ENCODE measurements at places on chromosomes 13 and 19.
A peak's percentile ranks its signal among the peaks of the same experiment; 100 is the strongest.

GRCh38 chr13:32390048-32390447, 37.9 kb downstream of the N4BP2L1 start:
- DNase-seq, result no peak

DNA sequence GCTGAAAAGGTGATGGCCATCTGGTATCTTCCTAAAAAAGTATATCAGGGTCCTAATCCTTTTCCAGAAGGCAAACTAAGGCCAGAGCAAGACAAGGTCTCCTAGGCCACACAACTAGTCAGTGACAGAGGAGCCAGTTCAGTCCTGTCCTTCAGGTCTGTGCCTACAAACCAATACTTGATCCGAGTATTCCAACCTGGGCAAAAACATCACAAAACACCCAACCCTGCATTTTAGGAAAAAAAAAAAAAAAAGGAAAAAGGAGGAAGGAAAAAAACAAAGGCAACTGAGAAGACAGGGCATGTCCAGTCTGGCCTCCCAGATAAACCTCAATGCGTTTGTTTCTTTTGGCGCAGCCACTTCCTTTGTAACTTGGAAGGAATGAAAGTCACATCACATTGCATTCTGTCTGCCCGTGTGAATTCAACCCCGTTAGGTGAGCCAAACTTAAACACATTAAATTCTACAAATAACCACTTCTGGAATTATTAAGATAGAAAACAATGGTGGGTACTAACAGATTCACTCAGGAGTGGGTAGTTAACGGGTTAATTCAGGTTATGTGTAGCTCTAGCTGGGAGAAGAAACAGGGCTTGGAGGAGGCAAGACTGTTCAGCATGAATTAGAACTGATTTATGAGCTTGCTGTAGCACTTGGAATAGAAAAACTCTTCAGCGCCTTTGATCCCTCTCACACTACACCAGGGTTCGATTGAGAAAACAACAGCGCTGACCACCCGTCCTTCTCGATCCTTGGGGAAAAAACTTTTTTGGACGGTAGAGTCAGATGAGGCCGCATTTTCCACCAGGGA, 43.0 kb upstream of the HNRNPA1L2 start:
- no peak for DNase-seq

DNA sequence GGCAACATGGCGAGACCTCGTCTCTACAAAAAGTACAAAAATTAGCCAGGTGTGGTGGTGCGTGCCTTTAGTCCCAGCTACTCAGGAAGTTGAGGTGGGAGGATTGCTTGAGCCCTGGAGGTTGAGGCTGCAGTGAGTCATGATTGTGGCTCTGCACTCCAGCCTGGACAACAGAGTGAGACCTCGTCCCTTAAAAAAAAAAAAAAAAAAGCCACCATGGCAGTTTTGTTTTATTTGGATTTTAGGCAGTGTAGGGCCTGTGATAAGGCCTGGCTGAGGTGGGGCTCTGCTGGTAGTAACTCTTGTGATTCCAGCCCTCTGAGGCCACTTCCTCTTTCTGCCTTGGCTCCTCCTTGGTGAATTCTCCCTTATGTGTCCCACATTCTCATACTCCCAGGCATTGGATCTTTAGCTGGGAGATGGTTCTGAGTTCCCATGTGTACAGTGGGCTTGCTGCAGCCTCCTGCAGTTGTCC, 39.2 kb downstream of the GATAD2A start:
- DNase-seq, result no peak

DNA sequence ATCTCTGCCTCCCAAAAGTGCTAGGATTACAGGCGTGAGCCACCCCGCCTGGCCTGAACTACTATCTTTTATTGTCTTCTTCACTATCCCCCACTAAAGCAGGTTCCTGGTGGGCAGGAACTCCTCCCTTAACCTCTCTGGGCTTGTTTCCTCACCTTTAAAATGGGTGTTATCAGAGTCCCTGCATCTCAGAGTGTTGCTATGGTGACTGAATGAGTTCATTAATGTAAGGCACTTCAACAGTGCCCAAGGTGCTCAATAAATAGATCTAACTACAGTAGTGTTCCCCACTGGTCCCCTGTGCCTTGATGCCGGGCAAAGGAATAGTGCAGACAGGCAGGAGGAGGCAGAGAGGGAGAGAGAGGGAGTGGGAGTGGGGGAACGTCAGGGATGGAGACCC, 20.5 kb downstream of the CCDC97 start:
- no peak for DNase-seq

DNA sequence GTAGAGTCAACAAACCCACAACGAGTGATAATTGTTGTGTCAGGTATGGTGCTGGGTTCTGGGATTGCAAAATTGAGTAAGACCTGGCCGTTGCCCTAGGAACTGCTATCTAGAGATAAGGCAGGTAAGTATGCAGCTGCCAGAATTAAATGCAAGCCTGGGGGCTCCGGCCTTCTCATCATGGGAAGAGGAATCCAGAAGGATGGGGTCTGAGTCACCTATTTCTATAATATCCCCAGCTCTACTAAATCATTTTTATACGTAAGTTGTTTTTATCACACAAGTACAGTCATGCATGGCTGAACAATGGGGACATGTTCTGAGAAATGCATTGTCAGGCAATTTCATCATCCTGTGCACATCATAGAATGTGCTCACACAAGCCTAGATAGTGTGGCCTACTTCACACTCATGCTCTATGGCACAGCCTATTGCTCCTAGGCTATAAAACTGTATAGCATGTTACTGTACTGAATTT, 203.0 kb downstream of the KLF5 start:
- DNase-seq, result no peak

DNA sequence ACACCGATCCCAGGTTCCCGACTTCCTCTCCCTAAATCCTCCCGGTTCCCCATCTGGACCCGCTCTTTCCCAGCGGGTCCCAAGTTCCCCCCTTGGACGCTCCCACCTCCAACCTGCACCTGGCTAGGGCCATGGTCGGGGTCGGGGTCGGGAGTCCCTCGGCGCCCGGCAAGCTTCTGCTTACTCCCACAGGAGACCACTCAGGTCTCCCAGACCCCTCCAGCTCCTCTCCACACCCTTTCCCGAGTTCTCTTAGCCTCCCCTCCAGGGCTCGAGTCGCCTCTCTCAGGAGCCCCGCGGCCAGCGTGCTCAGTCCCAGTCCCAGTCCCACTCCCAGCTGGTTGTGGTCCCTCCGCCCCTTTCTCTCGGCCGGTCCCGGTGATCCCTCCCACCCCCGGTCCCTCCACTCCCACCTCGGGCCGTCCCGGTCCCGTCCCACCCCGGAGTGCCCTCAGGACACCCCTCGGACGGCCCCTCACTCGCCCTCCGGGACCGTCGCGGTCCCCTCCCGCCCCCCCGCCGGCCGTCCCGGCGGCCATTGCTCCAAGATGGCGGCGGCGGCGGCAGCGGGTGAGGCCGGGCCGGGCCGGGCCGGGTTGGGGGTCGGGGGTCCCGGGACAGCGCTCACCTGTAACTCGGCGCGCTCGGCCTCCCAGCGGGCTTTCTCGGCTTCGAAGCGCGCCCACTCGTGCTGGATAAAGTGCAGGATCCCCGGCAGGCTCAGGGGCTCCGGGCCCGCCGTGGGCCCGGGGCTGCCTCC, at the start of gene FKRP:
Gene FKRP, plus strand, starts transcription at position 537 of the 760 bp plus-strand sequence. CDS start 9,394 bp downstream, outside the sequence.
- peak; percentile 24 for DNase-seq

- DNase-seq, result no peak
Measured at GRCh38 chr19:3817761-3818160, 31.6 kb upstream of the MATK start.

GRCh38 chr13:107185889-107186288, 618.0 kb upstream of the ARGLU1 start:
- no peak for DNase-seq

DNA sequence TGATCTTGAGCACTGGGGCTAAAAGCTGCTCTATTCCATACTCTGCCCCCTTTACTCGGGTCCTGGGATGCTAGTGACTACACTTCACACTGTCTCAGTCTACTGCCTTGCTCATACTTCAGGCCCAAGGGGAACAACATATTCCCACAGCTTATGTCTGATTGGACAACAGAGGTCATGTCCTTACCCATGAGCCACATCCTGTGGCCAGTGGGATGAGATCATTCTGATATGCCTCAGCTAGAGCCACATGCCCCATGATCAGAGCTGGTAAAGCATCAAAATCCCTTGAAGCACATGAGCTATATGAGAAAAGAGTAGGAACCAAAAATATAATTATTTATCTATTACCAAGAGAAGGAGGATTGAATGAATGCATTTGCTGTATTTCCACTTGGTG, 290.1 kb upstream of the TSHZ3 start:
- no peak for DNase-seq

DNA sequence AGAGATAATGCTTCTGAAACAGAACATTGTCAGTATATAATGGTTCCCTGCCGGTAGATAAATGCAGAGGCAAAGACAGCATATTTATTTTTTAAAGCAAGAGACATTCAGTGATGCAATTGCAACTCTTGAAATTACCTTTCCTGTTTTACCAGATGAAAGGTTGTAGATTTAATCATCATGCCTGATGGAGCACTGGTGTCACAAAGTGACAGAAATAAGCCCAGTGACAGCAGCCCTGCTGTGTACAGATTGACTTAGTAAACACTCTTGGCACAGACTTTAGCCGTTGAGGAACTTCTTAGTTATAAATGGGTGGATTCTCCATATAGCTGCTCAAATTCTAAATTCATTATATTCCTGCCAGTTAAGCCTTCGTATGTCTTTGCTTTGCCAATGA, 172.5 kb downstream of the ITGBL1 start:
- DNase-seq, result no peak

DNA sequence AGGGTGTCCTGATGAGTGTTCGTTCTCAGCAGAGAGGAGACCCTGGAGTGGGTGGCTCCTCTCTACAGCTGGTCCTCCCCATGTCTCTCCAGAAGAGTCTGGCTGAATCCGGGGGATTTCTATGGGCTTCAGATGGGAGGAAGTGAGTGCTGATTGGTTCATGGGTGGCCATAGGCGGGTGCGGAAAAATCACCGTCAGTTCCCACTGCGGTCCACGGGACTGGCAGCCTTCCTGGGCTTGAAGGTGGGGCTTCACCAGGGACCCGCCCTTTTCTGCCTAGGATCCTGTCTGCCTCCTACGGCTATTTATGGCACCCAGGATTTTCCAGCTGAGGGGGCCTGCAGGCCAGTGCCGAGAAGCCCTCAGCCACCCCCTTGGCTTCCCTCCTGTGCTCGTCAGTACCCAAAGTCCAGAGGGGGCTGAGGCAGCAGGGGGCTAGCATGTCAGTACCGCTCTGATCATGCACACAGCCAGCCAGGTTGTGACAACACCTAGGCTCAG, 18.4 kb downstream of the CPB2 start:
- DNase-seq, result no peak

DNA sequence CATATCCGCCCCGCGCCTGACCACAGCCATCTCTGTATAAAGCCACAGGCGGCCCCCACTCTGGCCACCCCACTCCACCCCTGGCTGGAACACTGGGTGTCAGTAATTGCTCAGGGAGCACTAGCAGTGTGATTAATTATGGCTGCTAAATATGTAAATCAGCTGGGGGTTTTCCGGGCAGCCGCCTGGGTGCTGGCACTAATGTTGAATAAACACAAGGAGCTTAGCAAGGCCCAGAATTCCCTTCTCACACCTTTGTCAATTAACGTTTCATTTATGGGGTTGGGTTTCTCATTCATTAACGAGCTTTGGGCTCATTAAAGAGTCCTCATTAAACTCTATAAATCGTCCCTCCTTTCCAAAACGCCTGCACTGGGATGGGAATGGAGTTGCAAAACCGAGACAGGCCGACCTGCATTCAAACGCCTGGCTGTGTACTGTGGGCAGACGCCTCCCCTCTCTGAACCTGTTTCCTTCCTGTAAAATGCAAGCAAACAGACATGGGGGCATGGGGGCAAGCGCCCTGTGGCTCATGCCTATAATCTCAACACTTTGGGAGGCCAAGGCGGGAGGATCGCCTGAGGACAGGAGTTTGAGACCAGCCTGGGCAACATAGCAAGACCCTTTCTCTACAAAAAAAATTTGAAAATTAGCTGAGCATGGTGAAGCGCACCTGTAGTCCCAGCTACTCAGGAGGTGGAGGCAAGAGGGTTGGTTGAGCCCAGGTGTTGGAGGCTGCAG, 17.7 kb upstream of the OLFM2 start:
- no peak for DNase-seq

DNA sequence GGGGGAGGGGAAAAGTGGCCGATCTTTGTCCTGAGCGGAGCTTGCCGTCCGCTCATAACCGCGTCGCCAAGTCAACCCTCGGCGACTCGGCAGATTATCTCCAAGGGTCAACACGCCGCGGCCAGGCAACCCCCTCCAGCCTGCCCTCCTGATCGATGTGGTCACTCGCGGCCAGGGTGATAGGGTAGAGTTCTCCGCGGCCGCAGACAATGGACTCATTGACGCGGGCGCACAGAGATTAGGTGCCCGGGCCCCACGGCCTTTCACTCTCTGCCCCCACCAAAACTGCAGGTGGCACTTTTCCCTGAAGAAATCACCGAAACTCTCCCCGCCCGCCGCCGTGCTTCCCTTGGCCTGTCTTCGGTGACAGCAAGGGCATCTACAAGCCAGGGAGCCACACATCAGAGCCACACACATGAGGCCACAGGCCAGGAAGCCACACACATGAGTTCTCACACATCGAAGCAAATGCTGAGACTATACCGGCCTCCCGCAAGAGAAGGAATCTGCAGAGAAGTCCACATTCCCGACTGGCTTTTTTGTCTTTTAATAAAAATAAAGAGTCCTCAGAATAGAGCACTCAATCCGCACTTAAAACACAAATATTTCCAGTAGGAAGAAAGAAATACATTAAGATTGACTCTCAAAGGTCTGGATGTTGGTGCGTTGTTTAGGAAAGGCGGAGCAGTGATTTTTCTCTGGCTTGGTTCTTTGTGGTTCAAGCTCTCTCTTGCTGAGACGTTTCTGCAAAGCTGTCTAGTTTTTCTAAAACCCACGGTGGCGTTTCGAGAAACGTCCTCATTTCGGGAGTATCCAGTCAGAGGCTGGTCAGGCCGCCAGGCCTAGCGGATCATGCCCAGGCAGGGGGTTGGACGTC, 1.5 kb upstream of the PDX1 start:
- DNase-seq, result no peak

GRCh38 chr19:52170863-52171320, 529 bp downstream of the ZNF836 start:
- no peak for DNase-seq

DNA sequence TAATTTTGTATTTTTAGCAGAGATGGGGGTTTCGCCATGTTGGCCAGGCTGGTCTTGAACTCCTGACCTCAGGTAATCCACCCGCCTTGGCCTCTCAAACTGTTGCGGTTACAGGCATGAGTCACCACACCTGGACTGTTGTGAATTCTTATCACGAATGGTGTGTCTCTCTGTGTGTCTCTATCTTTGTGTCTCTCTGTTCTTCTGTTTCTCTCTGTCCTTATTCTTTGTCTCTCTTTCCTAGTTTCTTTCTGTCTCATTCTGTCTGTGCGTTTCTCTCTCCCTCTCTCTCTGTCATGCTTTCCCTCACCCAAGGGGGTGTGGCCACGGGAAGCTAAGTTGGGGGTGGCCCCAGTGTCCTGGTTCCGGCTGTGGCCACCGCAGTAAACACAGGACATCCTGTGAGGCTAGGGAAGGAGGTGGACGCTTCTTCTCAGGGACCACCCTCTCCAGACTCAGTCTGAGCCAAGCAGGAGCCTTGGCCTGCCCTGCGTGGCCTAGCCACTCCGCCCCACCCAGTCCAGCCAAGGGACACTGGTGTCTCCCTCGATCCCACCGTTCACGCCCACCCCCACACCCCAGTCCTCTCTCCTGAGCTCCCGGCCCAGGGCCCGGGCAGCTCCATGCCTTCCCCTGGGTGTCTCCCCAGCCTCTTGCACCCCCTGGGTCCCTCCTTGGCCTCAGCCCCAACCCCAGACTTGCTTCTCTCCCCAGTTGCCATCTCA, 3.9 kb upstream of the PRX start:
- no peak for DNase-seq

All from T-helper 9 cell (primary cell).